ENCODE measurements at places on chromosomes 2 and 18. TPM values are rescaled to one million over a fixed set of nuclear protein-coding genes. Genes with fewer than 3 reads are reported as not detected.

HOXD9 gene
- not detected for total RNA-seq

CGREF1 gene
- total RNA-seq, result 0.72 TPM

ADI1 gene
- 34.7 TPM for total RNA-seq

NIFK gene
- 136 TPM for total RNA-seq

LDAH gene
- 38.9 TPM for total RNA-seq

LDLRAD4 gene
- 0.25 TPM for total RNA-seq

LIMS4 gene
- 0.74 TPM for total RNA-seq

CNTNAP5 gene
- total RNA-seq, result not detected

PSTPIP2 gene
- total RNA-seq, result 25.6 TPM

CPLX4 gene
- total RNA-seq, result not detected

MAL gene
- total RNA-seq, result not detected

SLC4A5 gene
- total RNA-seq, result not detected

KIF3C gene
- total RNA-seq, result 6.7 TPM

MAP2 gene
- 0.13 TPM for total RNA-seq

ASXL3 gene
- total RNA-seq, result not detected

SCN9A gene
- total RNA-seq, result 8.5 TPM

FSHR gene
- not detected for total RNA-seq

- DNase-seq, result no peak
Observed at GRCh38 chr2:53998834-53999233, 28.0 kb upstream of the PSME4 start.

DNA sequence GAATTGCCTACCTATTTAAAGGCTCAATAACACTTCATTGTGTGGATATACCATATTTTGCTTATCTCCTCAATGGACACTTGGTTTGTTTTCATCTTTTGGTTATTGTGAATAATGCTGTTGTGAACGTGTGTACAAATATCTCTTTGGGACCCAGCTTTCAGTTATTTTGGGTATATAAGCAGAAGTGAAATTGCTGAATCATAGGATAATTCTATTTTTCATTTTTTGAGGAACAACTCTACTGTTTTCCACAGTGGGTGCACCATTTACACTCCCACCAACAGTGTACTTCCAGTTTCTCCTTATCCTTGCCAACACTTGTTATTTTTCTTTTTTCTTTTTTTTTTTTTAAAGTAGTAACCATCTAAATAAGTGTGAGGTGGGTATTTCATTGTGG, 29.0 kb downstream of the PTPN4 start:
- no peak for DNase-seq

DNA sequence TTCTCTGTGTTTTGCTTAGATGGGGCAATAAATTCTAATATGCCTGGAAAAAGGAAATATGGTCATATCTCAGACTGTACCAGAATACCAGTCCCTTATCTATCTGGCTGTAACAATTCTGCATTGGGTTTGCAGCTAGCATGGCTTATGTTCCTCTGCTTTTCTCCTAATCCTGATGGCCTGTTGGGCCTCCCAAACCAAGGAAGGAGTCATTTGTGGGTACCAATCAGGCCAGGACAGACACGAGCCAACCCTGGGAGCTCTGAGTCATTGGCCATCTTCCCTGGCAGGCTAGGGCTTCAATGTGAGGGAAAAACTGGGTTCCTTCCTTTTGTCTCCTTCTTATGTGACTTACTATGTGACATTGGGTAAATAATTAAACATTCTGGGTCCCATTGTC, 12.0 kb downstream of the SMARCAL1 start:
- no peak for DNase-seq

- DNase-seq, result no peak
Observed at GRCh38 chr2:61018318-61018755, 282 bp upstream of the PUS10 start.

- no peak for DNase-seq
Observed at GRCh38 chr2:147610496-147611040, 234.3 kb upstream of the ACVR2A start.

DNA sequence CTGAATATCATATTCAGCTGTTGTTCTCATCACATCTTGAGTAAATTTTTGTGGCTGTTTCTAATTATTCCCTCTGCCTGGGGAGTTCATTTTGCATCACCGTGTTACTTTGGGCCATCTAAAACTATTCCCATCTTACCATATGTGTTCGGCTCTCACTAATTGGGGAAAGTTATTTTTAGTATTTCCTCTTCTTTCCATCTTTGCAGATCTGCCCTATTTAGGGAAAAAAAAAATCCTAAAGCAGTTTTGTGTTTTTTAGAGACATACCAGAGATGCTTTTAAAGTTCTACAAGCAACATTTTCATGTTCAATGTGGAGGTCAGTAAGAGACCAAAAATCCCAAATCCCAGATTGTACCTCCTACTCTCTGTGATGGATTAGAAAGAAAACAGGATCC, 111.3 kb upstream of the NDUFV2 start:
- no peak for DNase-seq

- peak; percentile 60 for DNase-seq
Observed at GRCh38 chr2:64652231-64653108, 1.2 kb downstream of the SERTAD2 start.

- peak; percentile 43 for DNase-seq
Observed at GRCh38 chr2:84906108-84906899, 848 bp downstream of the TMSB10 start.

GRCh38 chr2:17713291-17713690, 40.3 kb downstream of the SMC6 start:
- DNase-seq, result no peak

DNA sequence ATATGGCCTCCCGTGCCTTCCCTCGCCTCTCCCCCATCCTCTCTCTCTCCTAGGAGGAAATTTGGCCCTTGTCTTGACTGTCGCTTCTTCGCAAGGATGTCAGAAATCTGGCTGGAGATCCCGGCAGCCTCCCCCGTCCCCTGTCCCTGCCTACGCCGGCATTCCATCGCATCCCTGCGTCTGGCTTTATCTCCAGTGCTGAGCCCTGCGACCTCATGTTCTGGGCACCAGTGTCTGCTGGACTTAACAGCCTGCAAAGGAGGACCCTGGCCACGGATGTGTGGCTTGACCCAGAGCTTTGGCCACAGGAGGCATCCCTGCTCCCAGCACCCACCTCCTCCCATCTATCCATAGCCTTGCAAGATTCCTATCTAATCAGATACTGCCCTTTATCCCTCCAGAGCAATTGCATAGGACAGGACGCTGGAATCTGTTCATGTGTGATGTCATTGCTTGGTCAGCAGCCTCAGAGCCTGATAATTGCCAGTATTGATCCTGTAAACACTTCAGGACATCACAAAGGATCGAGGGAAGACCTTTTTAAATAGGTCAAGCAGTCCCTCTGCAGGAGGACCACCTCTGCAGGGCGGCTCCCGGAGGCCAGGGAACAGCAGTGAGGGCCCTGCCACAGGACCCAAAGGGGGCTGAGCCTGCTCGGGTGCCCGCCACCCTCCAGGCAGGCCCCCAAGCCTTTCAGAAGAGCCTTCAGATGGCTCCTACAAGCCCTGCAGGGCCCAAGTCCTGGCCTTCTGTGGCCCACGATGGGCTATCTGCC, 168.2 kb downstream of the TWIST2 start:
- no peak for DNase-seq

DNA sequence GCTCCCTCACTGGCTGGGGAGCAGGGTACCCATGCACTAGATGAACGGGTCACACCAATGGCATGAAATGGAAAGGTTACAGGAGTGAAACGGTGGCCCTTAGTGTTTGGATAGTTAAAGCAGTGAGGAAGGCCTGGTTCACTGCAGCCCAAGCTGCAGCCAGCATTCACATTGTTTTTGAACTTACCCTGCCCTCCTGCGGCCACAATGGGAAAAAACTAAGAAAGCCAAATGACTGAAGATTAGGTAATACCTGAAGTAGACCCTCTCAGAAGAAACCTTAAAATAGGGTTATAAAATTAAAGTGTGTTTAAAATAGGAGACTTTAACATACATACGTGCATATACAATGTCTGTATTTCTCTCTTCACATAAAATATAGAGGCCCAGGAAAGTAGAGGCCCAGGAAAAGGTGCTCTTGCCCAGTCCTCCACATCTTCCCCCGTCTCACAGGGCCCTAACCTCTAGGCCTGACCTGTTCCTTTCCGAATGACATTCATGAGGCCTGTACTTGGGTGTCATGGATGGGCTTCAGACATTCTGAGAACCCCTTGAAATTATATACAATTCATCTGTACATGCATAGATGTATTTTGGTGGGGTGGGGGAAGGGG, 33.3 kb downstream of the DOK1 start:
- peak; percentile 41 for DNase-seq

DNA sequence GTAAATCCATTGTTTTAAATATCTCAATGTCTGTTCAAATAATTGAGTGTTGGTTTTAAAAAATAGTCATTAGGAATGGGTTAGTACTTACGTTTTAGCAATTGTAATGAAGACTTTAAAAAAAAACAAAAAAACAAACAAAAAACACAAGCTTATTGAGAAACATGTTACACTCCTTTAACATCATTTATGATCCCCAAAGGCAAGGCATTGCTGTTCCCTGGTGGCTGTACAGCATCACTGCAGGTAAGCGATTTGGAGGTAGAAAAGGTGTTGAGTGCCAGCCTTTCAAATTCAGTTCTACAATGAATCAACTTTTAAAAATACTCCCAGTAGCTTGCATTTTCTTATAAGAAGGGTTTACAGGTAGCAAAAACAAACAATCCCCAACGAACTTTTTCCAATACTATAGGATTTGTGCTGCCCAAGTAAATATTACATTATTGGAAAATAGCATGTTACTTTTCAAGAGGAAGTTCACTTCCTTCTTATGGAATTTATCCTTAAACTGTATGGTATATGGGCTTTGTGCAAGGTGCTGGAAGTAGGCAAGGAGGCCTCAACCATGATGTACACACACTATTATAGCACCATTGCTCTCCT, 27.5 kb downstream of the CNRIP1 start:
- peak; percentile 49 for DNase-seq

- DNase-seq, result no peak
Observed at GRCh38 chr2:2493496-2493895, 162.4 kb upstream of the MYT1L start.

DNA sequence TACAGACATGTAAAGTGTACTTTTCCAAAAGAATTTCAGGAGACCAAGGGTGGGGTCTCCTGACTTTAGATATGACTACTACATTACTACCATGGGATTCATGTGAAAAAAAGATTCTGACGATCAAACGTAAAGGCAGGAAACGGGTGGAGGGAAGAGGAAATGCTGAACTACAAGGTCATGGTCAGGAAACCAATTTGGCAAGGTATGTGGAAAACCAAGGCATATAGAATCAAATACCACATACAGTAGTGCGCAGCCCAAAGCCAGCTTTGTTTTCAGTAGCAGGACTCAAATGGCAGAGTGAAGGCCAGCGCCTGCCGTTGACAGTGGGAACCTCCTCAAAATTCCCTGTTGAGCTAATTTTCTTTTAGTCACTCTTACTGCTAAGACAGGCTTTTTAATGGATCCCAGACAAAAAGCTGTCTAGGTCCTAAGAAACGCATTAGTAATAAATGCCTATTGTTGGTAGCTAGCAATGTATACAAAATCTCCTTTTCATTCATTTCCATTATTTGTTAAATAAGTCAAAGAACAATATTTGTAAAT, 57.6 kb upstream of the SERTAD2 start:
- DNase-seq, result no peak

DNA sequence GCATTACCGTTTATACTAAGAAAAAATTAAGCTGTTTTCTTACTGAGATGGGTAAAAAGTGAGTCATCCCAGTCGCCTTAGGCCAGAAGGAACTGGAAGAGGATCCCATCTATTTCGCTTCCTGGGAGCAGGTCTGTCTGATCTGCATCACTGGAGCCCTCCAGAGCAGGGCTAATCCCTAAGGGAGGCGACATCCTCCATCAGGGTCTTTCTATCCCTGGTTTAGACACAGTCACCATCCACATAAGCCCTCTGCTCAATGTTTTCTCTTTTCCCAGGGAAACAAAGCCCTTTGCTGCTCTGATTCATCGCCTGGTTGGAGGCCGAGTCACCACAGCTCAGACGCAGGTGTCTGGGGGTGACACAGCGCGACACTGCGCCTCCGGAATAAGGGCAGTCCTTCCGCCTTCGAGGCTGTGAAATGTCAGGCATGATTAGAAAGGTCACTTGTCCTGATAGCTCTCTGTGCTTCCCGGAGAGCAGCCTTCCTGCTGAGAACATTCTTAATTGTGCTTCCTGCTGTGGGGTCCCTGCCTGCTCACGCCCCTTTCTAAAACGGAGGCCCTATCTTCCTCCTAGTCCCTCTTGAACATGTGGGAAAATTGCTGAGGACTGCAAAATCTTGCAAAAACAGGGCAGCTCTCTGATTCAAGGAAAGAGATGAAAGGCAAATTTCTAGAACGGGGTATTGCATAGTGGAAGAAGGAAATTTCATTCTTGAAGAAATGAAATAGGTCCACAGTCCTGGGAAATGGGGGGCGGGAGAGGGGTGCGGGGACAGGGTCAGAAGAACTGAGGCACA, 56.3 kb downstream of the MARCHF4 start:
- DNase-seq, result no peak

GRCh38 chr2:60159519-60159918, 393.9 kb downstream of the BCL11A start:
- no peak for DNase-seq

DNA sequence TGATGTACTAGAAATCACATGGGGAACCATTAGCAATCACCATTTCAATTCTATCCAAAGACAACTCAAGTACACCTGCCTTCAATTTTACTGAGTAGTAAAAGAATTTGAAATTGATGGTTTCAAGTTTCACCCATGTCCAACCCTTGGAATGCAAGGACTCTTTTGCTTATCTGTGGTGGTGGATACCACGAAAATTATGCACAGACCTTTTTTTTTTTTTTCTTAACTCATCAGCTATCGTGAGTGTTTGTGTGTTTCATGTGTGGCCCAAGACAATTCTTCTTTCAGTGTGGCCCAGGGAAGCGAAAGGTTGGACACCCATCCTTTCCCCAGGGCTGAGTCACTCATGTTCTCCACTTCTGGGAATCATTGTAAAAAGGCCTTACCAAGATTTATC, 23.1 kb downstream of the ID2 start:
- no peak for DNase-seq

- no peak for DNase-seq
Observed at GRCh38 chr2:99140860-99141109, 722 bp upstream of the C2orf15 start.

Measured in K562 (cell line).